ENCODE measurements at places on chromosomes 1 and 21.

DNA sequence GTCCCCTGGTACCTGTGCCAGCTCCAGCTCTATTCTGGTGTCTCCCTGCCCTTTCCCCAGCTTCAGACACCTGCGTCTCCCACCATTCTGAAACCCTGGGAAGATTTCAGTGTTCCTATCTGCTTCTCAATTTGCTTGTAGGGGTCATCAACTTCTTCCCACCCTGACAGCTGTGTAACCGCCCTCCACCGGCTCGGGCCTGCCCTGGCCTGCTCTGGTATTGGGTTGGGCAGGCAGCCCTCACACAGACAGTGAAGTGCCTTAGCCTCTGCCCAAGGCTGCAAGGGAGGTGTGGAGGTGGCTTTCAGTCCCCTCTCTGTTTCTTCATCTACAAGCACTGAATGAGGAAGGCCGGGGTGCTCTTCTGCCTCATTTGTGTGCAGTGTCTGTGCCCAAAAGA lies 97.2 kb downstream of the LAMC2 start:
- DNase-seq: no peak

GRCh38 chr1:13801655-13802486 lies 101.9 kb downstream of the PRDM2 start:
- no peak for DNase-seq

DNA sequence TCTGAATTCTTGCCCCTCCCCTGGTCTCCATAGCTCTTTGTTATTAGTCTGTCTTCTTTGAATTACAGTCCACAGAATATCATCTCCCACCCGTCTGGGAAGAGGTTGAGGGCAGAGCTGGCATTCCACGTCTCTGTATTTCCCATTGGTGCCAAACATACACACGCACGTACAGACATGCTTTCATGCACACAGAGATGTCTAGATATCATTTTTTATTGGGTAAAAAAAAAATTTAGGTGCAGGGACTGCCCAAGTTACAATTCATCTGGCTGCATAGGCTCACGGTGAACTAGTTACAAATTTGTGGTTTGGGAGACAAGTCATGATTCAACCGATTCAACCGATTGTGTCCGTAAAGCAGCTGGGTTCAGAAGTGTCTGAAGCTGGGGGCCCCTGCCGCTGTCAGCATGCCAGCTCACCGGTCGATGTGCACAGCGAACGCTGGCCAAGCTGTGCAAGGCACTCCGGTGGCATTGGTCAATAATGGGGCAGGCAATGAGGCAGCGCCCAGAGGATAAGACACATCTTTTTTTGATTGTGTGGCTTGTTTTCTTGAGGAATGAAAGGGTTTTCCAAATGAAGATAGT lies 73.7 kb downstream of the KCNN3 start:
- no peak for DNase-seq

DNA sequence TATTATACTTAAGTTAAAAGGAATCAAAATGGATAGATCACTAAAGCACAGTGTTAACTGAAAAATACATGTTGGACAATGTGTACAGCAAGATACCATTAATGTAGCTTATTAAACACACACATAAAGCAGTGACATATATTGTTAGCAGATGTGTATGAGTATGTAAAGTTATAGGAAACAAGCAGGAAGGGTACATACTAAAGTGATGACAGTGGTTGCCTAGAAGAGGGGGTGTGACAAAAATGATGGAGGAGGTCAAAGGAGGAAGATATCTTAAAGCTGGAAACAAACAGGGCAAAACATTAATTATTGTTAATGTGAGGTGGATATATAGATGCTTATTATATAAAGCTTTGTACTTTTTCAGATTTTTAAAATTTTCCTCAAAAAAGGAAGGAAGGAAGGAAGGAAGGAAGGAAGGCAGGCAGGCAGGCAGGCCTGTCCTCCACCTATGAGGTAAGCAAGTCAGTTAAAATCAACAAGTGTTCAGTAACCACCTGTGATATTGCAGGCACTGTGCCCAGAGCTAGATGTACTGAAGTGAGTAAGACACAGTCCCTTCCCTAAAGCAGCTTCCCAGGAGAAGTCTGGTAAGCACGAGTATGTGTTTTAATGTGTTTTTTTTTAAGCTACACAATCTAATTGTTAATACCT lies 252.9 kb upstream of the NR5A2 start:
- no peak for DNase-seq

- DNase-seq: no peak
Measured at GRCh38 chr1:224801844-224802490, 127.5 kb upstream of the DNAH14 start.

Data from SK-MEL-5 (cell line).